ENCODE measurements at places on chromosomes 7 and 10.

- no peak for DNase-seq
Observed at GRCh38 chr7:7370076-7370475, 165.6 kb downstream of the COL28A1 start.

DNA sequence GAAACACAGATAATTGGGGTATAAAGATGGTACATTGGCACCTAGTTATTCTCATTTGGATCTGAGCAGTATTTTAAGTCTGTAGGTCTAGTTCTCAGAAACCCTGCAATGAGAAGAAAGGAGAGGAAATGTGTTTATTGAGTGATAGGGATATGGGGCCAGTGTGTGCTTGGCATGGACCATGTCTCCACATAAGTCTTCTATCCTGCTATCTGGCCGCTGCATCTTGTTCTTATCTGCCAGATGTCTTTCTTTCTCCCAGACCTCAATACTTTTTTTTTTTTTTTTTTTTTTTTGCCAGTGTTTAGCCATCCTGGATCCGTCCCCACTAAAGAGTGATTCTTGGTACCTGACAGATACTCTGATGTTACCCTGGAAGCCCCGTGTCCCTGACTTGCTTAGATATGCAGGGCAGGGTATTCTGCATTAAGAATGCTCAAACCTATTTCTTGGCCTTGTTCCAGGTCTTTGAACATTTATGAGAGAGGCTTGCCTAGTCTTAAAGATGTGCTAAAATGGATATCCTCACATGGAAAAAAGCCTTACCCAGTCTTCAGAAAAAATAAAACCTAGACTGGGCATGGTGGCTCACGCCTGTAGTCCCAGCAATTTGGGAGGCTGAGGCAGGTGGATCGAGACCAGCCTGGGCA, 10.0 kb downstream of the MTURN start:
- no peak for DNase-seq

DNA sequence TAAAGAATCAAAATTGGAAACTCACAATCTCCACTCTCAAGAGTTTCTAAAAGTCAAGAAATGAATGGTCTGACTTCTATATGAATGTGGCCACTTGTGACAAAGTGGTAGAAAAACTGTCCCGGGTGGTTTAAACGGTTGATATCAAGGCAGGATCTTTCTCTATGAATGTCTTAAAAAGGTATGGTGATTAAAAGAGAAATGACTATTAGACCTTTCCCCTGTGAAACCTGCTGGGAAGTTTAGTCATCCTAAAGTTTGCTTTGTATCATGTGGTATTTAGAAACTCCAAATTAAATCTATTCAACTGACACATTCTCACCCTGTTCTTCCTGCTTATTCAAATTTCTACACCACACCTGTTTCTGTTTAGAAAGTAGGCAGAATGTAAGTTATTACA, 492.5 kb downstream of the XPNPEP1 start:
- DNase-seq = no peak

GRCh38 chr10:28986117-28986792, 302.6 kb upstream of the LYZL1 start:
- DNase-seq = no peak

DNA sequence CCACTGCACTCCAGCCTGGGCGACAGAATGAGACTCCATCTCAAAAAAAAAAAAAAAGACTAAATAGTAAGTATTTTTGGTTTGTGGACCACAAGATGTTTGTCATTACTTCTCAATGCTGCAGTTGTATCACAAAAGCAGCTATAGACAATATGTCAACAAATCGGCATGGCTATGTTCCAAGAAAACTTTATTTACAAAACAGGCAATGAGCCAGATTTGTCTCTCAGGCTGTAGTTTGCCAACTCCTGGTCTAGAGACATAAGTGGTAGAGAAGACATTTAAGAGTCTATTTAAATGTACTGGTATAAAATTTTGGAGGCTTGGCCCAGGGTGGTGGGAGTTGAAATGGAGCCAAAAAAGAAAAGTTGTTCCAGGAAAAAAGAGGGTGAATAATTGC, 185.8 kb downstream of the SORCS1 start:
- DNase-seq = no peak

DNA sequence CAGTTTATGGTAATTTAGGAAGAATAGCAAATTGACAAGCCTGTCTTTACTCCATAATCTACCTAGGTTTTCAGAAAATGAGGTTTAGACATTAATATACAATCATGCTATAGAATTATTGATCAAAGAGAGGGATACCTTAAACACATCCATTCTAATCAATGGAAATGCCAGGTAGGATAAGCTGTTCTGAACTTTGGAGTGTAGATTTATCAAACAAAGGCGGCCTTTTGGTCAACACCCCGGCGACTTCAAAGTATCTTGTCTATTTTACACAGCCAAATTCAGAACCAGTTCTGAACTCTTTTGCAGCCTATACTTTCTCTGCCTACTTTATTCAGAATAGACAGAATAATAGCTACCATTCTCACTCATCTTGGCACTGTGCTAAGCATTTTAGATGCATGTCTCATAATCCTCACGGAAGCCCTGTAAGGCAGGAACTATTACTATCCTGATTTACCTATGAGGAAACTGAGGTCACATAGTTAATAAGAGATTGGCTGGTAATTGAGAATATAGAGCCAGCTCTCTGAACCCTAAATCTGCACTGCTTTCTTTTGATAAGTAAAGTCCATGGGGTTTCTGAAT, 641.9 kb upstream of the LRRTM3 start:
- no peak for DNase-seq

- no peak for DNase-seq
Observed at GRCh38 chr10:132955479-132955878, 13.1 kb upstream of the CFAP46 start.

DNA sequence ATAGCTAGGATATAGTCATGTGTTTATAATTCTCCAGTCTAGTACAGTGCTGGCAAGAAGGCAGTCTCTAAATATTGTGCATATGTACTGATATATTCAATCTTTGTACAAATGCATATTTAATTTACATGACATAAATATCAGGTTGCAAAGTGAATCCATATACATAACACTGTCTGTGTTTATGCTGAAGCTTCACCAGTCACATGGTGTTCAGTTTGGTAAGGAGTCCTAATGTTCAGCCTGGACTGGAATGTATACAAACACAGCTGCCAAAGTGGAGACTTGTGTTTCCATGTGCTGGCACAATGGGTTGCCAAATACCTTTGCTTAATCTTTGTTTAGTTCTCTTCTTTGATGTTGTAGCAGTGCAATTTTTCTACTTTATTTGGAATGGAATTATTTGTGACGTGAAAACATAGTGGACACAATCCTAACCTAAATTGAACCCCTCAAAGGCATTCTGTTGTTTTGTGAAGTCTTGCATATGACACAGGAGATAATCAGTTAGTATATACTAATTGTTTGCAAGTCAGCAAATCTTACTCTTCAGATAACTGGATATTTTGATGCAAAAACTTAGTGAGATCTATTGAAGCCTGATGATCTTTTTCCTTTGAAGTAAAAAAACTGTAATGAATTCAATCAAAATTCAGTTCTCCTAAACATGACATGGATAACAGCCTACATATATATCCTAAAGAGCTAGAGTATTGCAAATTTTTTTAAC, 17.3 kb upstream of the ARL4A start:
- no peak for DNase-seq

- DNase-seq = no peak
Observed at GRCh38 chr10:62727934-62728333, 76.6 kb upstream of the ADO start.

DNA sequence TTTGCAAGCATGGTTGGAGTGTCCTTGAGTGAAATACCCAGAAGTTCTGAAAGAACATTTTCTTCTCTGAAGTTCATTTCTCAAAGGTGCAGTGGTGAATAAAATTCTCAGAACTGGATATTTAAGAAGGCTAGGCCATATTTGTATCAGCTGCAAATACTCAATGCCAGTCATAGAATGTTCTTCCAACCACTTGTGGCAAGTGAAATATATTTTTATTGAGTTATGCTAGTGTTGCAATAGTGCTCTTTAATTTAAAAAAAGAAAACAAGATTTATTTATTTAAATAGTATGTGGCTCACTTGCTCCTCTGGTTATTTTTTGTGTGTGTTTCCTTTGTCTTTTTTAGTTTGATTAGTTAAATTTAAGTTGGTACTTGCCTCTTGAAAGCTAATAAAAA, 64.5 kb downstream of the PALS2 start:
- DNase-seq = no peak

- no peak for DNase-seq
Observed at GRCh38 chr7:91847876-91848588, 32.5 kb downstream of the MTERF1 start.

- no peak for DNase-seq
Observed at GRCh38 chr7:2886391-2886790, 42.3 kb upstream of the GNA12 start.

DNA sequence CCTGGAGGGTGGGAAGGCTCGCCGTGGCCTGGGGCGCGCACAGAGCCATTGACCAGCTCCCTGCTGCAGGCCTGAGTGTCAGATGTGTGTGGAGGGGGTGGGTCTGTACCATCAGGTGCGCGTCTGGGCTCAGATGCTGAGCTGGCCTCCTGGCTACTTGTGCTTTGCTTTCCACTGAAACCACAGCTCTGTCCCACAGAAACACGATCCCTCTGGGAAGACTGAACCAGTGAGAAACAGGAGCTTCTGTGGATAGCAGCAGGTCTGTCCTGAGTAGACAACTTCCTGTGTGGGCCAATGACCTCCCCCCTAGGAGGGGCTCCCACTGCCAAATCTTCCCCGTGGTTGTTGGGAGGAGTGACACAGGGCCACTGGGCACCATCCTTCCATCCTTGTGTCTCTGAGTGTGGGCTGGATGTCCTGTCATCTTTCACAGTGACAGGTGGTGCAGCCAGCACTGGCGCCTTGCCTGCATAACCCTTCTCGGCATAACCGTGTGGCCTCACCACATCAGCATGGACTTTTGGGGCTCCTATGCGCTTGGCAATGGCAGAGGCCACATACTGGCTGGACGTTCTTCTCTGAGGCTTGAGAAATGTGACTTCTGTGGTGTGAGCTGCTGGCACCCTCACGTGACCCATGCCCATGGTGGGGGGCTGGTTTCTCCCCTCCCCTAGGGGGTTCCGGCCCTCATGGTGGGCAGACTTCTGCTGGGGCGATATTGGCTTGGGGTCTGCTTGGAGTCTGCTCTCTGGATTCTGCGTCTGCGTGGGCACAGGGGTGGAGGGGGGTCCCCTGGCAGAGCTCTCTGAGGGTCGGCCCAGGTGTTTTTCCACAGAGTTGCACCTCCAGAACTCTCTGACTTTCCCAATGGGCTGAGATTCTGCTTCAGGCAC, 245.5 kb upstream of the GRB10 start:
- no peak for DNase-seq

- no peak for DNase-seq
Observed at GRCh38 chr10:131195558-131196159, 115.9 kb downstream of the TCERG1L start.

DNA sequence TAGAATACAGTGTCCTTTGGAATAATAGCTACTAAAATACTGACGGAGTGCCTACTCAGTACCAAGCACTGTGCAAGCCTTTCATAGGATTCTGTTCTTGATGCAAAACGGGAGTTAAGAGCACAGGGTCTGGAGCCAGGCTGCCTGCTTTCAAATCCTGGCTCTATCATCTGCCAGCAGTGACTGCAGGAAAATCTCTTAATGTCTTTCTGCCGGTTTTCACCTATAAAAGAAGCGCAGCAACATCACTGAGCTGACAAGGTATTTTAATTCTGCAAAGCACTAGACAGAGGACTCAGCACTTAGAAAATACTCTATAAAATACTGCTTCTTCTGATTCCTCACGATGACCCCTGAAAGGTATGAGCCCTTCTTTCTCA, 659 bp downstream of the FIGNL1 start:
- DNase-seq = no peak

DNA sequence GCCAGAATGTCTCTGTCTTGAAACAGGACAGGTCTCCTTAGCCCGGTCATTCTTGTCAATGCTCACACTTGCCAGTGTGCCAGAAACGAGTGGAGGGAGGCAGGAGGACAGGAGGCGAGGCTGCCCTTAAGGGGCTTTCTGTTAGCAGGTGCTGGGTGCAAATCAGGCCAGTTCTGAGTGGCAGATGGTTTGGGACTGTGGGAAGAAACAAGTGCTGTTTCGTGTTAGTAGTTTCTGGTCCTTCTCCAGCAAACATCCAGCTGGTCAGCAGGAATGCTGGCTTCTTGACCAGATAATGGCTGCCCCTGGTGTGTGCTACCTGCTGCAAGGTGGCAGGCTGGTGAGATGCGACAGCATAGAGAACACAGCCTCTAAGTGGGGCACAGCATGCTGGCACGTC, 8.2 kb upstream of the NDUFB2 start:
- DNase-seq = no peak

GRCh38 chr10:12605580-12606405, 256.4 kb downstream of the CAMK1D start:
- DNase-seq = peak; percentile 44

DNA sequence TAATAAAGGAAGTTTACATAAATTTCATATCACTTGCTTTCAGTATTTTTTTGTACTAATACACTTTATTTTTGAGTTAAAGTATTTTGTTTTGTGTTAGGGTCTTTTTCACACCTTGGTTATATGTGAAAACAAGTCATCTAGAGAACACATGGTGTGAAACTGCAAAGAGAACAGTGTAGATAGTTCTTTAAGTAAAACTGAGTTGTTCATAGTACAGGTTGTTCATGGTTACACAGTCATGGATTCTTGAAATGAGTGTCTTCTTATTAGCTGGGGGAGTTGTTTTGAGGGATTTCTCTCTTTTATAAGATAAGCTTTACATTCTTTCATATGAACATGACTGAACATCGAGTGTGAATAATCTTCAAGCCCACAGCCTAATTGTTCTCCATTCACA, 244.2 kb downstream of the THSD7A start:
- no peak for DNase-seq

DNA sequence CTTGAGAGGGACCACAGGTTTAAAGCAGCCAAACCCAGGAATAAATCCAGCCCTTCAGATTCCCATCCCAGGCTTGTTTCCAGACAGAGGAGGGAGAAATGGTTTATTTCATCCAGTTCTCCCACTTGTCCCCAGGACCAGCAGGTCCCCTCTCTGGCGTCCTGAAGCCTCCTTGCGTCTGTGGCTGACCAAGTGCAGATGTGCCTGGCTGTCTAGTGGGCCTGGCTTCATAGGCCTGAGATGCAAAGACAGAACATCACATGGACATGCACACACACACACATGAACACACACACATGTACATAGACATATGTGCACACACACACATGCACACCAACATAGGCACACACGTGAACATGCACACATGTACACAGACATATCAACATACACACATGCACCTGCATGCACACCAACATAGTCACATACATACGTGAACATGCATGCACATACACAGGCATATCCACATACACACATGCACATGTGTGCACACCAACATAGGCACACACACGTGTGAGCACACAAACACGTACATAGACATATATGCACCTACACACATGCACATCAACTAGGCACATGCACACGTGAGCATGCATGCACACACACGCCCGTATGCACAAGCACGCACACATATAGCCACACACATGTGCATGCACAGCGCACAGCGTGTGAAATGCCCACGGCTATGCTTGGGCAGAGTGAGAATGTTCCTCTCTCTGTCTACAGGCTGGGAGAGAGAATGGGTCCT, 10.7 kb downstream of the FOXL3 start:
- no peak for DNase-seq

DNA sequence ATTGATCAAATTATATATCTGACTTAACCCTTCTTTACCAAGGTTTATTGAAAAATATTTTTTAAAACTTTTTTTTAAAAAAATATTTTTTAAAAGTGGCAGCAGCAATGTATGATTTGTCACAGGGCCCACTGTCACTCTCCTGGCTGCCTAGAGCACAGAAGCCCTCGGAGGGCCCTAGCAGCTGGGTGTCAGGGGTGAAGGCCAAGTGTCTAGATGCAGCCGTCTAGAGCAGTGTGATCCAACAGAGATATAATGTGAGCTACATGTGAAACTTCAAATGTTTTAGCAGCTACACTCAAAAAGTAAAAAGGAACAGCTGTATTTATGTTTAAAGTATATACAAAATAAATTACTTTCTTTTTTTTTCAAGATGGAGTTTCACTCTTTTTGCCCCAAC, 112.7 kb downstream of the ARHGAP22 start:
- no peak for DNase-seq
